ENCODE measurements at places on chromosomes 1 and 21. TPM values are rescaled to one million over a fixed set of nuclear protein-coding genes. Genes with fewer than 3 reads are reported as not detected.

CNR2 gene
- 0.04 TPM for total RNA-seq

LACTBL1 gene
- total RNA-seq = not detected

PAX7 gene
- total RNA-seq = not detected

LYPD8 gene
- total RNA-seq = not detected
